ENCODE measurements at places on chromosomes 16 and 17.

DNA sequence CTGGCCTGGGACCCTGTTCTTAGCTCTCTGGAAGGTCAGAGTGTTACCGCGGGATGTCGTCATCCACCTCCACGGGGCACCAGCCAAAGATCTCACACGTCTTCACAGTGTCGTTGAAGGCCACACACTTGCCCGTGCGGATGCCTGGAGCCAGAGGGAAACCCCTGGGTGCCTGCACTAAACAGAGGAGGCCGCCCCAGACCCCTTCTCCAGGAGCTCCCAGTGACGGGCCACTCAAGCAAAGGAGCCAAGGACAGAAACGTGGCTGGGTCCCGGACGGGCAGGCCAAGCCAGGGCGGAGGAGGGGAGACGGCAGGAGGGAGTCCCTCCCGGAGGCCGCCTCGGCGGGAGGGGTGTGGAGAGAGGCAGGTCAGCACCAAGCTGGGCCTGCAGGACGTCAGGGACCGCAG, 11.0 kb upstream of the CAMKK1 start:
- no peak for DNase-seq

GRCh38 chr17:69581061-69581961, 166.8 kb downstream of the MAP2K6 start:
- peak; percentile 2 for DNase-seq

DNA sequence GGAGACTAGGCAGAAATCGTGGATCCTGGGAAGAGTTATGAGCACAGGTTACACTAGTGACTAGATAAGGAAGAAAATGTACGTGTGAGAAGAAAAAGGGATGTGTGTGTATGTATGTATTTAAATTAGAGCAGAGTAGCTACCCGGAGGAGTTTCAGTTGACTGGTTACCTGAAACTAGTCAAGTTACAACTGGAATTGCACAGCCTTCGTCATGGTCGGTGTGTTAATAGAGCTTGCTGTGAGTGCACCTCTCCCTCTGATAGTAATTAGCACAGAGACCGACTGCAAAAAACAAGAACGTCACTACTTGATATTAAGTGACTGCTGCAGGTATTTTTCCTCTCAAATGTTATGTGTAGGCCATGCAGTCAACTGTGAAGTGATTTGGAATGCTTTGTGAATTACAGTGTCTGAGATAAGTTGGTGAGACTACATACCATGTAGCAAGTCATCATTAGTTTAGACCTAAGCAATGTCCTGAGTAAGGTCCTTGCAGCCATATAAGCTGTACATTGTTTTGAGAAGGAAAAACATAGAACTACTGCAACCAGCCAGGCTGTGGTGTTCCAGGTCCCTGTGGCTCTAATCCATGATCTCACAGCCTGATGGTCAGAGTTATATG, 95.7 kb downstream of the WNT3 start:
- no peak for DNase-seq

- DNase-seq = no peak
Measured at GRCh38 chr17:44637066-44637465, 19.2 kb upstream of the MEIOC start.

GRCh38 chr17:19770985-19771735, 23.1 kb upstream of the ALDH3A1 start:
- no peak for DNase-seq

GRCh38 chr17:7809086-7809790, 24.8 kb upstream of the KDM6B start:
- DNase-seq = no peak

GRCh38 chr17:71118039-71118438, 948.7 kb downstream of the KCNJ2 start:
- no peak for DNase-seq

- DNase-seq = no peak
Measured at GRCh38 chr16:81265658-81266451, 27.4 kb downstream of the BCO1 start.

DNA sequence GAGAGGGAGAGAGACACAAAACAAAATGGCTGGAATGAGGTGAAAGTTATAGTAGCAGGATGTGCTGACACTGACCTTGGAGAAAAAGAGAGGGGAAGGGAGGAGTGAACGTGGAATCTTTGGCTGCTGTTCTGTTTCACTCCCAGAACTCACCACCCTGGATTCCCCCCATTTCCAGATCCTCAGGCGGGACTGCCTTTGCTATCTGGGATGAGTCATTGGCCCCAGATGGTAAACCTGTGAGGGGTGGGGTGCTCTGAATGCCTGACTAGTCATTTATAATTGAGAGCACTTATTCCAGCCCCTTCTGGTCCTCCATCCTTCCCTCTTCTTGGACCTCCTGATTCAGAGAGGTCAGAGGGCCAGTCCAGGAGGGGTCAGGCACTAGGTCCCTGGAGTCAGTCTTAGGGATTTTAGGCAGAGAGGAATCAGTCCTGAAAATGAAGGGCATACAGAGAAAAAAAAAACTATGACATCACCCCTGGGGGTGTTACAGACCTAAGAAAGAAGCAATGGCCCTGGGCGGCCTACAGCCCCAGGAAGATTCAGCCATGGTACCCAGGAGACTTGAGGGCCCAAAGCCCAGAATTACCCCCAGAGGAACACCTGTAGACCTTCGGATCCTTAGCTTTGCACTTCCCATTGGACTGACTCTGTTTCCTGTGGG, 2.2 kb upstream of the ZG16 start:
- no peak for DNase-seq

DNA sequence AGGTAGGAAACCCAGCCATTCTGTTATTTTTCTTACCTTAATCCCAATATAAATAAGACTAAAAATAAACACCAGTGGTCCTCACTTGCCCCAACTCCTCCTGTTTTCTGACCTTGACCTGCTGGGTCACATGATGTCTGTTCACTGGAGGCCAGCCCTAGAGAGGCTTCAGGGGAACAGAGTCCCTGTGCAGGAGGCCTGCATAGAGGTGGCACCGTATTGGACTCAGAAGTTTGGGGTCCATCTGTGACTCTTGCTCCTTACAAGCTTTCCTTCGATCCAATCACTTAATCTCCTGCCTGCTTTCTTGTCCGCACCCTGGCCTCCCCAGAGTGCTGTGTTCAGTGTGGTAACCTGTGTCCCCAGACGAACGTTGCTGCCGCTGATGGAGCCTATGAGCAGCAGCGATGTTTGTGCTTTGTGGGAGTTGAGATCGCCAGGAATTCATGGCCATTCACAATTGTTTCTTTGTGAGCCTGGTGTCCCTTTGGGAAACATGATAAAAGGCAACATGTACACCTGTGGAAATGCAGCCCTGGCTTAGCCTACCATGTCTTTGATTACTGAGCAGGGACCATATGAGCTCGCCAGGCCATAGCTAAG, 4.7 kb downstream of the IGSF6 start:
- no peak for DNase-seq

Data from CD4-positive, alpha-beta T cell treated with Interleukin-4 for 1 hour (primary cell).